CD4-positive, CD25-positive, alpha-beta regulatory T cell (primary cell): ENCODE measurements at places on chromosomes 7 and 10.

GRCh38 chr7:19235680-19236079 lies 90.5 kb upstream of the FERD3L start:
- no peaks in the 10 kb centered on the region for H3K36me3 ChIP-seq
- H3K27ac ChIP-seq: no peak overlapping the region
- H3K4me1 ChIP-seq: no peaks in the 10 kb centered on the region
- H3K4me3 ChIP-seq: no peak overlapping the region
- no peaks in the 10 kb centered on the region for H3K27me3 ChIP-seq

DNA sequence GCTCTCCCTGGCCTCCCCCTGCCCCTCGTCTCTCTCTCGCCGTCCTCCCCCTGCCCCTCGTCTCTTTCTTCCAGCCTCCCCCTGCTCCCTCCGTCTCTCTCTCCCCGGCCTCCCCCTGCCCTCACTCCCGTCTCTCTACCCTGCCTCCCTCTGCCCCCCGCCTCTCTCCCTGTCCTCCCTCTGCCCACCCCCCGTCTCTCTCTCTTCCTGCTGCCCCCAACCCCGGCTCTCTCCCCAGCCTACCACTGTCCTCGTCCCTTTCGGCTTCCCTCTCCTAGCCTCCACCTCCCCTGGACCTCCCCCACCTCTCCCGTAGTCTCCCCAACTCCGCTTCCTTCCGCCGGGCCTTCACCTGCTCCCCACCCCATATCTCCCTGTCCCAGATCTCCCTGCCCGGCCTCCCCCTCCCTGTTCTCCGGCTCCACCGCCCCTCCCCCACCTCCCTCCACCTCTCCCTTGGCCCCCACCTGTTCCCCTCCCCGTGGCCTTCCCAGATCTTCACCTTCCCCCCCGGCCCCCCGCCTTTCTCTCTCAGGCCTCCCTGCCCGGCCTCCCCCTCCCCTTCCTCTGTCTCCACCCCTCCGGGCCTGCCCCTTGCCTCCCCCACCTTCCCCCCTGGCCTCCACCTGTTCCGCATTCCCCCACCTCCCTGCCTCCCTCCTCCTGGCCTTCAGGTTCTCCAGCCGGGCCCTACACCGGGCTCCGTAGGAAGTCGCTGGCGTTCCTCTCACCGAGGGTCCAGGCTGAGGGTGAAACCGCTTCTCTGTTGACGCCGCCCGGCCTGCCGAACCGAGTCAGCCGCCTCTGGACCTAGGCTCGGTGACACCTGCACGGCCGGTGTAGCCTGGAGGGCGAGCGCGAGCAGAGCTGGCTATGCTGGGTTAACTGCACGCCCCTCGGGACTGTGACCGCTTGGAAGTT lies 1.2 kb downstream of the GET4 start:
- no peak for DNase-seq
- peaks cover 6% of the 10 kb centered on the region for H3K36me3 ChIP-seq
- peak overlapping the region; percentile 51 for H3K4me3 ChIP-seq
- peak overlapping the region; percentile 80 for H3K27ac ChIP-seq

DNA sequence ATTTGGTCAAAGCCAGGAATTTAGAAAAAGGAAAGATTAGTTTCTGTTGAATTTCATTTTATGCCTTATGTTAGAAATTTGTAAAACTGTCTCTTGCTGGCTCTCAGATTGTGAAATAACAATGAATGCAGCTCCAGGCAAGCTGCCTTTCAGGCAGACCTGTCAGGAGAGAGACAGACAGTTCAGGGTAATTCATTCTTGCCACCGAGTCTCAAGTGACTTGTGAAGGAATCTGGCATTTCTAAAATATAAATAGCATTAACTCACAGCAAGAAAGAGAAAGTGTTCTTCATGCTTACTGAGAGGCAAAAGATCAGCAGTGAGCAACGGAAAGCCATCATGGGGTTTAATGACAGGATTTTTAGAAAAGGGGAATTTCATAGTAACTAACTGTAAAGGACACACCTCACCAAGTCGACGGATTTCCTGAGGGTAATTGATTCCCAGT lies 442.3 kb upstream of the AKR1E2 start:
- no peak overlapping the region for H3K4me3 ChIP-seq
- no peaks in the 10 kb centered on the region for H3K36me3 ChIP-seq
- H3K27ac ChIP-seq: no peak overlapping the region
- no peak for DNase-seq

GRCh38 chr7:128376077-128376476 lies 14.6 kb upstream of the PRRT4 start:
- H3K27me3 ChIP-seq: peaks cover 2% of the 10 kb centered on the region
- H3K4me1 ChIP-seq: no peaks in the 10 kb centered on the region
- no peak overlapping the region for H3K4me3 ChIP-seq
- no peak for DNase-seq

DNA sequence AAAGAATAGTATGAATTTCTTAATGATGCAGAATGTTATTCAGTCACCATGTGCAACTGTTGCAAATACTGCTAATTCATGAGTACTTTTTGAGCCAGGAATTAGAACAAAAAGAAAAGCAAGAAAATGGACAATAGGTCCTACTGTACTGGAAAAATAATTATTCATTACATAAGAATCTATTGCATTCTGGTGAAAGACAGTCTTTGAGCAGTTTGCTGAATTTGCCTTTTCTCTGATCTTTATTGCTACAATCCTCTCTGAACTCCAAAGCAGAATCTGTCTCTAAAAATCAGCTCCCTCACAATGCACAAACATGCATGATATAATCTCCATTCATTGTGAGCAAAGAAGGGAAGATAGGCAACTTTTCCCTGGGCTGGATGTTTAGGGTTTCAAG lies 12.8 kb downstream of the IFIT2 start:
- H3K4me1 ChIP-seq: no peaks in the 10 kb centered on the region
- no peak overlapping the region for H3K27ac ChIP-seq
- H3K4me3 ChIP-seq: no peak overlapping the region
- H3K36me3 ChIP-seq: no peaks in the 10 kb centered on the region
